ENCODE measurements at places on chromosomes 3 and 15.

DNA sequence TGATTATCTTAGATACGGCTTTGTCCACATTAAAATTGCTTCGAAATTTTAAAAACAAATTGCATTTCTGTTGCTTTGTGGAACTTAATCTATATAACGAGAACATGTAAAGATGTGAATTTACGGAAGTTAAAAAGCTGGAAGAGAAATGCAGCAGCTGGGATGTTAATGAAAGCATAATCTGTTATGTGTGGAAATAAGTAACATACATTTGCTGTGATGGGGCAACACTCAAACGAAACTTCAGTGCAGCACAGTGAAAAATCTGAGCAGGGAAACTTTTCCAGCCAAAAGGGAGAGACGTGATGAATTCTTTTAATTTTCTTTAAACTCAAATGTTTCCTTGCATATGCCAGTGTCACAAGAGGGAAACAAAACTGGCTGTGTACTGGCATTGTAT is 276.7 kb upstream of the LMCD1 start:
- no peak for DNase-seq

DNA sequence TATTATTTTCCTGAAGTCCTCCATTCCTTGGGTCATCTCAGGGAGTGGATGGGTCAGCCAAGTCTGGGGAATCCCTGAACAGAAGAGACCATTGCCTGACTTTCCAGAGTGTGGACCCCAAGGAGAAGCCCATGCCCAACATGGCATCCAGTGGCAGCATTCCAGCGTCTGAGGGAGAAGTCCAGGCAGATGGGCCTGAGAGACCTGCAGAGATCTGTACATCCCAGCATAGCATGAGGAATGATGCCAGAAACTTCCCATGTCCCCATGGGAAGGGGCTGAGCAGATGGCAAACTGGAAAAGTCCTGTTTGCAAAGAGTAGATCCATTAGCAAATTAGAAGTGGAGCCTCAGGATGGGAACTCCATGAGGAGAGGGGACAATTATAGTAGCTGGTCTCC is 17.6 kb upstream of the COLQ start:
- DNase-seq, result no peak

DNA sequence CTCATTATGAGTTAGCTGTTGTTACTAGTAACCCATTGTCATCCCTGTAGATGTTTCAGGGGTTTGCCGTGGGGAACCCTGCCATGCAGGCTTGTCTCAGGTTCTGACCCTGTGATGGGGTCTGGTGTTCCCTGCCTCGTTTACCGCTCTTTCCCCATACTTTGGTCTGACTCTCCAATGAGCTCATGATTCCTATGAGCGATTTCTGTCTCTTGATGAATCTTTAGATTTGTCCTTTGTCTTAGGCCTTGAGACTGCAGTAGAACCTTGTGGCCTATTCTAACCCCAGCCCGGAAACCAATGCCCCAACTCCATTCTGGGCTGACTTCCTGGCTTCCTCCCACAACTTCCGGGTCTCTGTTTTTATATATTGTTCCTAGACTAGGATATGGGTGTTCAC is 11.3 kb upstream of the IQGAP1 start:
- no peak for DNase-seq

DNA sequence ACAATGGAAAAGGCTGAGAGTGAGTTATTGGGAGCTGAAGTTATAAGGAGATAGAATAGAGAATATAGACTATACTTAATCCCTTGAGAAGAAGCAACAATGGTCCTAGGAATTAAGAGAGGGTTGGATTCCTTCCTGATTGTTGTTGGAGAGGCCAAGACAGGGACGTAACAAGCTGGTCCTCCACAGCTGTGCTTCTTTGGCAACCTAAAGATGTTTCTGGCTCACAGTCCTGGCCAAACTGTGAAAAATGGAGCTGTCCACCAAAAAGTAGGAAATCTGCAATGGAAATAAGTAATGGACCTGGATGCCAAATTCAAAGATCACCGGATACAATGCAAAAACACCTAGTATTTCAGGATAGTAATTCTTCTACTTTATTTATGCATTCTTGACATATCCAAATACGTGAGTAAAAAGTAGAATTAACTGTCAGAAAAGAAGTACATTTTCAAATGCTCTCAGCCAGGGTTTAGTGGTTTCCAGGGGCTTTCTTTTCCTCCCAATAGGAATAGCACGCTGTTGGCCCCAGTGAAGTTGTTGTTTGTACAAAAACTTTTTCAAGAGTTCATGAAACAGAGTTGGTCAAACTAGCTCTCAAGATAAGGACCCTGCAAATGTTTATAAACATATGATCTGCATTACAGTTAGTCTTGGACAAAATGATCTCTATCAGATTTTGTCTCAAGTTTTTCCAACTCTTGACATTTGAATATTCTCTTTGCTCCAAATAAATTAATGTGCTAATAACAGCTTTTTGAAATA is 28.3 kb downstream of the CERS3 start:
- DNase-seq, result no peak

- no peak for DNase-seq
These were observed 142.0 kb downstream of the IL1RAP start for GRCh38 chr3:190655933-190656332.

DNA sequence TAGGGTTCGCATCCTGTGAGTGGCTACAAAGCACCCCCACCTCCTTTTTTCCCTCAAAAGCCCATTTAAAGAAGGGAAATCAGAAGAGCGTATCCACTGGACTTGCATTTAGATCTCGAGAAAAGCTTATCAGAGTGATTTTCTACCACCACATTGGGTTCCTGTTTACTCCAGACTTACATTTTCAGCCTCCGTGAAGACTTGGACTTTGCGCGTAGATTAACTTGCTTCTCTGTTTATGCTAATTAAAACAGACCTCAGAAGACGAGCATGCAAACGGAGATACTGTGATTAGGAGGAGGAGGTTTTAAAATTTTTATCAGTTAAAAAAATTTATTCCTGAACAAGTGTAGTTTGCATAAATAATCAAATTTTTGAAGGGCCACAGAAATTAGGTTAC is 115.7 kb downstream of the AKAP13 start:
- no peak for DNase-seq

DNA sequence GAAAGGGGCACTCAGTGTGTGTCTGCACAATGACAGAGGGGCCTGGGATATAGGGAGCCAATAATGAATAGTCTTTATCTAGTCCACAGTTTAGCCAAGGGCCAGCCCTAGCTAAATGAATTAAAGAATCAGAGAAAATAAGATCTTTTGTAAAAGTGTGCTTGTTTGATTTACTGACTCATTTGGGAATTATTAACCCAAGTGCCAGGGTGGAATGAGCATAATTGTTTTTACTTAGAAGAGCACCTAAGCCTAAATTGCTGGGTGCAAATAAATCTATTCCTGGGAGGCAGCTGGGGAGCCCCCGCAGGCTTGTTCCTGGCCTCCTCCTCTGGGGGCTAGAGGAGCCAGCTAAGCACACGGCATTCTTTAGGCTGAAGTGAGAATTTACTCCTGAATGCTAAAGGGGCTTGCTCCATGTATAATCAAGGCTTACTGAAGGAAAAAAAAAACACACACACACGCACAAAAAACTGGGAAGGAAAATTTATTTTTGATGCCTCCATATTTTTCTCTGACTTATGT is 405.3 kb upstream of the SUCLG2 start:
- DNase-seq, result no peak

DNA sequence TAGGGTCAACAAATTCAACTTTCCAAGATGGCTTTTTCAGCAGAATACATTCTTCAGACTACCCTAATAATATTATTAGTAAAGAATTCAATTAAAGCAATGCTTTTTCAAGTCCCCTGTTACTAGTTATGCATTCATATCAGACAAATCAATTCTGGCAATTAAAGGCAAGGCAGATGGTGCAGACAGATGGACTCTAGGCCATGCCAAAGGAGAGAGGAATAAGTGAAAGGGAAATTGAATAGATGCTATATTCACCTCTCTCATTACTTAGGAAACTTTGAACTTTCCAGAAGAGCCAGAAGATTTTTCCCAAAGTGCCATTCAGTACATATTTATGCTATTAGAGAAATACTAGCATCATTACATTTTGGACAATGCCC is 487.7 kb upstream of the RASGRP1 start:
- no peak for DNase-seq

DNA sequence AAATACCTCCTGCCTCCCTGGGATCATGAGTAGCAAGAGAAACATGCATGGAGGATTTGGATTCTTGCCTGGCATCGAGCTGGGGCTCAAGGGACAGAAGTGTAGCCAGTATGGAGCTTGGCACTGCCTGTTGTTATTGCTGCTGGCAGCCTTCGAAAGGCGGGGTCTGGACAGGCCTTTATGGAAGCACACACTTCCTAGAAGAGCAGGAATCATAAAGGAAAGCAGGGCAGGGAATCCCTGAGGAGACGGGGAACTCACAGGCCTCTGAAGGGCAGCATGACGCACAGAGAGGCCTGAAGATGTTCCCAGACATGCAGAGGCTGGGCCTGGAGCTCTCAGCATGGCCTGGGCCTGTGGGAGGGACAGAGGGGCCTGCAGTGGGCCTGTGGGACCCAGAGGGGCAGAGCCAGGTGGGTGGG is 18.6 kb upstream of the SLC41A3 start:
- no peak for DNase-seq

DNA sequence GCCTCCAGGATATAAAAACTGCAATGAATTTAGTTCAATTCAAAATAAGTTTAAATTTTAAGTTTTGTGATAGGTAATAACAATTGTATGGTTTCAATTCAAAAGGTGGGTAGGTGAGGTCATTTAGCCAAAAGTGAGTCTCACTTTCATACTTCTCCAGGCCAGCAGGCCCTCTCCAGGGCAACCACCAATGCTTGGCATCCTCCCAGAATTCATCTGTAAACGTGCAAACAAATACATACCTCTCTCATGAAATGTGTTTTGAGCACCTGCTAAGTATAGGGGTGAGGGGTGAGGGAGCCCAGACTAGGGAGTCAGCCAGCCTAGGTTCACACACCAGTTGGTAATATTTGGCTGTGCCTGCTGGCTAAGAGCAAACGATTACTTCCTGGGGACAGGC is 22.0 kb upstream of the RBSN start:
- DNase-seq, result no peak

DNA sequence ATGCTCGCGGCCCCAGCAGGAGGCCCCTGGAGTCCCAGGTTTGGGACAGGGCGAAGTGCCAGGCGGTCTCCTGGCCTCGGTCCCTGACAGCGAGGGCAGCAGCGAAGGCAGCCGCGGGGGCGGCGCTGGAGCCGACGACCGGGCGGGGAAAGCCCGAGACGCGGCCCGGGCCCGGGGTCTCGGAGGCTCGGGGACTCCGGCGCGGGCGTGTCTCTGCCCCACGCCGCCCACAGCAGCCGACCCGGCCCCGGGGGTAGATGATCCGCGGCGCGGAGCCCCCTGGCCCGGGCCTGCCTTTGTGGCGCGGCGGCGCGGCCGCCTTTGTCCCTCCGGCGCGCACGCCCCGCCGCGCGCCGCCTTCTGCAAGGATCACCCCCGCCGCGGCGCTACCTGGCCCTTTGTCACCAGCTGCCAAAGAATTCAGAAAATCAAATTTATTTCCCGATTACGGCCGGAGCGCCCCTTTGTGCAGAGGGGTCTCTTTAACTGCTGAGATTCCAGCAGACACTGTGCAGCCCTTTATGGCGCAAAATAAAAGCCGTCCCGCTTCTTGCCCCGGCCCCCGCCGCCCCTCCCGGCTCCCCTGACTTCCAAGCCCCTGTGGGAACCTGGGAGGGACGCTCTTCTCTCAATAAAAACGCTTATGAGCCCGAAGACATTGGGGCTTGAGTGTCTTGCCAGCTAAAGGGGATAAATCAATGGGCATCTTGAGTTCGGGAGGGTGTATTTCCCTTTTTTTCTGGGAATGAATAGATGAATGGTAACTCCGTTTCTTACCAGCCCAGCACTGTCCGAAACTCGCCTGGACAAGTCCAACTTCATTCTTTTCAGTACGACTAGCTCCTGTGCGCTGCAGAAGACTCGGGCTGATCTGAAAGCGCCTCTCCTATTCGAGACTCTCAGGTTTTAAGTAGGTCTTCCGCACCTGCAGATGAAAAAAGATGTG is 68.4 kb downstream of the HES1 start:
- DNase-seq, result peak; percentile 46

GRCh38 chr3:126423191-126424038 is 28.7 kb downstream of the CFAP100 start:
- DNase-seq, result no peak

GRCh38 chr3:36842275-36842674 is 77.9 kb upstream of the DCLK3 start:
- DNase-seq, result no peak

GRCh38 chr15:76866008-76866407 is 39.1 kb downstream of the SCAPER start:
- no peak for DNase-seq
